ENCODE measurements at places on chromosomes 2 and 18.

- DNase-seq, result no peak
Observed at GRCh38 chr2:176388861-176389260, 119.6 kb downstream of the MTX2 start.

GRCh38 chr2:237472187-237472712 is 14.8 kb upstream of the MLPH start:
- DNase-seq, result no peak

DNA sequence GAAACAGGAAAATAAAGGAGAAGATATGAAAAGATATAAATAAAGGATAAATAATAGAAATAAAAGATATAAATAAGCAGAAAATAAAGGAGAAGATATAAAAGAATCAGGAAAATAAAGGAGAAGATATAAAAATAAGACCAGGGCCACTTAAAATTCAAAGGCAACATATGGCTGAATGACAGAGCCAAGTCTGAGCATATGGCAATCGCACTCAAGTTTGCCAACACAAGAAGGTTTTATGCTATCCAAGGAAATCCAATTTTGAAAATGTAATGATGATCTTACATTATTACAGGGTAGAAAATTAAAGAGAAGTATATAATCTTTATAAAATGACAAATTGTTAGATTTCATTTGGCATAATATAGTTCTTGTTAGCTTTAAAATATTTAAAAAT is 33.6 kb downstream of the USP40 start:
- DNase-seq, result no peak

GRCh38 chr2:202754936-202755335 is 116.6 kb downstream of the ICA1L start:
- no peak for DNase-seq

DNA sequence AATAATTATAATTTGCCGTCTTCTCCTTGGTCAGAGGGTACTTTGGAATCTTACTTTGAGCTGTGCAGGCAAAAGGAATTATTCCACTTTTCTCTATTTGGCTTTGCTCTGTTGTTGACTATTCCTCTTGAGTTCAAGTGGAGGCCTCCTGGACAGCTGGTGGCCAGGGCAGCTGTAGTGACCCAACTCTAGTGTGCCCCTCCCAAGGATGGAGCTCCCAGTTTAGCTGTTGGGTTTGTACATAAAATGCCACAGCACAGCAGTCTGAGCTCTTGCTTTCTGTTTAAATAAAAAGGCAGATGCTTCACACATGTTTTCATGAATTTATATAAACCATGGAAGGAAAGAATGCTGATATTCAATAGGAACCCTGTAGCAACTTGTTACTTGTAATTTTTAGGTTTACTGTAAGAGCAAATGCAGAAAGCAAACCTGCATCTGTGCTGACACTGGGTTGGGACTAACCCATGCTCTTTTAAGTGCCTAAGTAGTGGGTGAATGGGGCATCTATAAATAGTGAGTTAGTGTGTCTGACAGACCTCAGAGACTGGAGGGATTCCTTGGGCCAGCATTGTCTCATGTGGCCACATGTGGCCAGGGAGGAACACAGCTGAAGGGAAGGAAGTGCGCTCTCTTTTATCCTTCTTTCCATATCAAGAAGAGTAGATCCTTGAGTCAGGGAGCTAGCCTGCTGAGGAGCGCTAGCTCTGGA is 121.8 kb downstream of the FHOD3 start:
- DNase-seq, result no peak

All from HAP-1 (cell line).